ENCODE measurements at places on chromosomes 12 and 14.

GRCh38 chr12:46661110-46661845, 164.5 kb downstream of the SLC38A4 start:
- DNase-seq, result no peak

- DNase-seq, result no peak
Measured at GRCh38 chr14:35250319-35250718, 41.9 kb upstream of the PSMA6 start.

DNA sequence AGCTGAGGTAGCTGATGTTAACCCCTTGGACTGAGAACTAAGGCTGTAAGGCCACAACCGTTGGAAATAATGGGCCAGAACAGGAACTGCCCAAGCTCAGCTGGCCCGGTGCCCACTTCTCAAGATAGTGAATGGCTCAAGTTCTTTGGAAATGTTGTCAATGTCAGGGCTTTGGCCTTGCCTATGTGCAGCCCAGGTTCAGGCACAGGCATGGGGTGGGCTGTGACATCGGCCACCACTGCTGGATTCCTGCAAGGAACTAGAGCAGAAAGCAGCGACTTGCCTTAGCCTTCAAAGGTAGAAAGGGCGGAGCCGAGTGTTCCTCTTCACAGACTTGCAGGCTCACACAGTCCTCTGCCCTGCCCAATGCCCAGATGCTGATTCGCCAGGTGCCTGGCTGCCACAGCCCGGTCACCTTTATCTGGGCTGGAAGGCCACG, 291.2 kb downstream of the ZFP36L1 start:
- DNase-seq, result no peak

GRCh38 chr12:118136559-118137003, 657 bp downstream of the PEBP1 start:
- DNase-seq, result peak; percentile 54

DNA sequence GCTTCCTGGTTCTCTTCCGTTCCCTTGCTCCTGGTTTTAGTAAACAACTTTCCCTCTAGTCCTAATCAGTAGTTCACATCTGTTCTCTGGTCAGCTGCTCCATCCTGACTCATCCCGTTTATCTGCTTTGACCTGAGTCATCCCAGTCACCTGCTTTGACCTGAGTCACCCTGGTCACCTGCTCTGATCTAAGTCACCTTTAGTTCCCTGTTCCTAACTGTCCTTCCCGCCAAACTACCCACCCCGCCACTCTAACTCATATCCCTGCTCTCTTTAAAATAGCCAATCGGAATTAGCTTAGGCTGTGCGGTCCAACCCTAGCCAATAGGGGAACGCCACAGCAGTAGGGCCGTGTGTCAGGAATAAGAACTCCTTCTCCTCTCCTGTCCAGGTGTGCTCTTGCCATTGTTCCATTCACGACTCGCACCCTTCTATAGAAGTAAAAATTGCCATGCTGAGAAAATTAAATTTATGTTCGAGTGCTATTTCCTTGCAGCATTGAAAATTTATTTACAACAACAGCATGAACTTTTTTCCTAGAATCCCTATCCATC, 3.1 kb upstream of the ANKRD33 start:
- DNase-seq, result no peak

GRCh38 chr12:46385438-46385837, 12.9 kb upstream of the SLC38A2 start:
- DNase-seq, result no peak

- DNase-seq, result no peak
Measured at GRCh38 chr12:13183620-13184019, 12.9 kb upstream of the EMP1 start.

GRCh38 chr12:82242729-82243128, 115.5 kb downstream of the CCDC59 start:
- DNase-seq, result no peak

DNA sequence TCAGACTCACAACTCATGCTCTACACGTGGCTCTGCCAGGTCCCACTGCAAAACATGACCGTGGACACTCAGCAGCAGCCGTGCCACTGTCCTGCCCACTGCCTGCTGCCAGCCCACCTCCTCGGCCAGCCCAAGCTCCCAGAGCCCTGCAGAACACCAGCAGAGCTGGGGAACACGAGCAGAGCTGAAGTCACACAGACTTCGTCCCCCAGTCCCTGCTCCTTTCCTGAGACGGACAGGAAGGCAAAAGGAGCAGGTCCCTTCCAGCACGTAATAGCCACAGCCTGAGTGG, 152.1 kb downstream of the DPF3 start:
- no peak for DNase-seq

GRCh38 chr14:71388862-71389261, 481.6 kb downstream of the PCNX1 start:
- DNase-seq, result no peak

DNA sequence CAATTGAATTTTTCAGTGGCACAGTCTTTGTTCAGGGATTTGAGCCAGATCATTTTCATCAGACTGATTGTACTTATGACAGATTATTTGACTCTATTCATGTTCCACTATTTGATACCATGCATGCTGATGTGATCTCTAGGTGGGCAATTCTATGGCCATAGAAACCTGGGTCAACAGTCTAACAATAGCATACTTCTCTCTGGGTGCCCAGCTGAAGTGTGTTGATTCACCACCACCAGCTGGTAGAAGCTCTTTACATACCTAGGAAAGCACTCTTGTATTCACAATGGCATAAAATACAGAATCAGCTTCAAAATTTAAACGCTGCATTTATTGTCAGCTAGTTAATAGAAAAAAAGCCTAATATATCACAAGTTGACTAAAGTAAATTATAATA, 90.2 kb upstream of the TMTC2 start:
- no peak for DNase-seq

GRCh38 chr12:3119756-3120601, 42.8 kb downstream of the TSPAN9 start:
- no peak for DNase-seq

- DNase-seq, result no peak
Measured at GRCh38 chr12:58068706-58069105, 127.3 kb downstream of the ATP23 start.

GRCh38 chr14:23327947-23328744, 6.9 kb downstream of the PABPN1 start:
- DNase-seq, result no peak

DNA sequence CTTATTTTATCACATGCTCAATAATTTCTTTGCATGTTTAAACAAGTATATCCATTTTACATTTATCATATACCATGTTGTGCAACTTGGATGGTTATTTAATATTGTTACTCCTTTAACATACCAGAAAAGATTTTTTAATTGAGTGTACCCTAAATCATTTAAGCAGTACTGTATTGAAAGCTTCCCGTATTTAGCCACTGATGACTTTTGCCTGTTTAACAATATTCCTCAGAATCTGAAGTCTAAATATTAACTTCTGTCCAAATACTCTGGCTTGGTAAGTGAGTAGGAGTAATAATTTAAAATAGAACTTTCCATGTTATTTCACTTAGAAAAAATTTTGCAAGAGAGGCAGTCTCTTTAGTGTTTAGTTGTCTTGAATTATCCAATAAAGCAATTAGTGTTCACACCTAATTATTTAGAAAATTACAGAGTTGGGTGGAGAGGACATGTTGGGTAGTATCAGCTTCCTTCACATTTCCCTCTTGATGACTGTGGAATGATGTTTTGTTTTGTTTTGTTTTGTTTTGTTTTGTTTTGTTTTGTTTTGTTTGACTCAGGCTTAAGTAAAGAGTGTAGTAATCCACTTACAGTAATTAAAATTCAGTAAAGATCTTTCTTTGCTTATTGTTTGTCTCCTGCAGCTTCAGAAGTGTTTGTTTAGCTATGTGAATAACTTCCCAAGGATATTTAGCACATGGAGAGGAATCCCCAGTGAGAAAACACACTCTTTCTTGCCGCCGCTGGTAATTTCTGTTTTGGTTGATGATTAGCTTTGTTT, 59.5 kb downstream of the DAAM1 start:
- no peak for DNase-seq

GRCh38 chr14:52049721-52050588, 18.9 kb downstream of the NID2 start:
- no peak for DNase-seq

GRCh38 chr12:12837025-12837812, 24.1 kb downstream of the DDX47 start:
- DNase-seq, result no peak

- no peak for DNase-seq
Measured at GRCh38 chr12:109504068-109504467, 26.6 kb downstream of the UBE3B start.

All from hypothalamus (tissue), 51 donors.